Femur (tissue), 1 donor: ENCODE measurements at places on chromosomes 5 and 9.

- no peak for DNase-seq
Measured at GRCh38 chr5:73104326-73104725, 16.0 kb upstream of the TMEM171 start.

DNA sequence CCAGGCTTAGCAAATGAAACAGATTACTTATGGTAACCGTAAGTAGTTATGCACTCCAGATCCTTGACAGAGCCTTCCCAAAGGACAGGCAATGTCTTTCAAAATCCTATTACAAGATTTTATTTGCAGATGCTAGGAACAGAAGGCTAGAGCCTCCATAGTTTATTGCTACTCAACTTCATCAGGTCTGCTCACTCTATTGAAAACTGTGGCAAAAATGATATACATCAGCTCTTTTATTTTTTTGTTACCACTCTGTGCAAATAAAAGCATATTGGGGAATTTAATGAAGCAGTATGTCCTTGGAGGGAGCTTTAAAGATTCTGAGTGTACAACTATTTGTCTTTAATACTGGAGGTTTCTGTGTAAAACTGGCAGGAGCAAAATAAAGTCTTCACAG, 46.5 kb downstream of the SLC44A1 start:
- DNase-seq: no peak

DNA sequence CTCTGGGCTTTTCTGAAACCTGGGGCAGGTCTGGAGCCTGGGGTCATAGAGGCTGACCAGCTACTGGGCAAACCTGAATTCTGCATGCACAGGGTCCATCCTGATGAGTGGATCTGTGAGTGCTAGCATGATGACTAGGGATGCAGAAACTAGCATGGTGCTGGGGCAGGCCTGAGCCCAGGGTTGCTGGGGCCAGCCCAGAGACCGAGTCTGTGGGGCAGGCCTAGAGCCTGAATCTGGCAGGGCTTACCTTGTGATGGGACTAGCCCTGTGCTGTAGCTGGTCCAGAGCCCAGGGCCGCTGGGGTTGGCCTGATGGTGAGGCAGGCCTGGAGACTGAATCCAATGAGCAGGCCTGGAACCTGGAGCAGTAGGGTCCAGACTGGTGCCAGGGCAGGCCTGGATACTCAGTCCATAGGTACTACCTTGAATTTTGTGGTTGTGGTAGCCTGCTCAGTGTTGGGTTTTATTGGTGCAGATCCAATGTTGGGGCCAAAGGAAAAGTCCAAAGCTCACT, 313.5 kb downstream of the TLR4 start:
- no peak for DNase-seq

GRCh38 chr9:124770359-124771020, 621 bp downstream of the NR6A1 start:
- peak; percentile 47 for DNase-seq

DNA sequence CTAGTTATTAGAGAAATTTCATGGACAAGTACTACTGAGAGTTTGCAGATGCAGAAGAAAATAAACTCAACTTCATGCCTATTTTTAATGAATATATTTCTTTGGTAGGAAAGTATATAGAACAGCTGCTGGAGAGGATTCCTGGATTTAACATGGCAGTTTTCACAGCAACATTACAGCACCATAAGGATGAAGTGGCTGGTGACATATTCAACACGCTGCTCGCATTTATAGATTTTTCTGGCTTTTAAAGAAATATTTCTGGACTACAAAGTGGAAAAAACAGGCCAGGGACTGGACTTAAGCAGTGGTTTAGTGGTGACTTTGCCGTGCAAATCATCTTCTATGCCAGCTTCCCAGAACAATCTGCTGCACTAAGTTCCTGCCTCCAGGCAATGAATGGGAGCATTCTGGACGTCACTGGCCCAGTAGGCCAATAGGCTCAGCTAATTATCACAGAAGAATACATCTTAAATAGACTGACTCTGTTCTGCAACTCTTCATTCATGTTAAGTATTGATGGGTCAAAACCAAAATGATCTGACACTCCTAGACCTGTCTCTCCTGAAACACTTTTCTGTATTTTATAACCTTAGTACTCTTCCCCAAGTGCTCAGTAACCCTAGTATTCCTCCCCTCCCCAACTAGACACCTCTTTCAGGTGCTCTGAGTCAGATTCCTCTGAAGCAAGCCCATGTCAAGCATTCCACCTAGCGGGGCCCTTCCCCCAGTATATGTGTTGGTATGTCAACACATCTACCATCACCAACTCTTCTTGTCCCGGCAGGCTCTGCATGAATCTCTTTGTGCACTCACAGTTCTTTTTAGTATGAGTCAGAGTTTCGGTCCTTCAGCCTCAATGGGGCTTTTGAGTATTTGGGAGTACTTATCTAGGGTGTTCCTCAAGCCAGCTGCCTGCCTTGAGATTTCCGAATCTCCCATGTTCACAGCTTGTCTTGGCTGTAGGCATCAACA, 625.5 kb downstream of the CHSY3 start:
- no peak for DNase-seq

DNA sequence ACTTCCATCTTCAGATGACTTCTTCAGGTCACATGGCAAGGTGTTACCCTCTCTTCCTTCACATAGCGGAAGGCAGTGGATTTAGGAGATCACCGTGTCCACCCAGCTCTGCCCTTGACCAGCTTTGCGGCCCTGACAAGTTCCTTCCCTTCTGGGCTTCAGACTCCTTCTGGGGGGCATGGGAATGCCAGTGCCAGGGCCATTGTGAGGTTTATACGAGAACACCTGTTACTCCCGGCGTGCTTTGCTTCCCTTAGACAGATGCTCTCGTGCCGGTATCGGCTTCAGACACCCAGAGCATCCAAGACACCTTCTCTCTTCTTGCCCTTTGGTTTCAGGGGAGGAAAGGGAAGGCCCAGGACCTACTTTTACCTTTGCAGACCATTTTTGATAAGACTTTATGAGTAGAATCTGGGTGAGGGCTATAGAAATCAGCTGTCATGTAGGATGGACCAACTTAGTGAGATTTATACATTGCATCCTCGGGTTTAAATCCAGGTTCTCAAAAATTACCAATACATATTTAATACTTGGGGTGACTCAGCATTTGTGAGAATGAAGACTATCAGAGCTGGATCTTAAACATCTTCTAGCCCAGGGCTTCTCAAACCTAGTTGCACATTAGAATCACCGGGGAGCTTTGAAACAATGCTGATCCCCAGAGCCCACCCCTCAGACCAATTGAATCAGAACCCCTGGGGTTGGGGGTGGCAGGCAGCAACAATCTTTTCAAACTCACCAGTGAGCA, 138.2 kb downstream of the MVB12B start:
- no peak for DNase-seq

DNA sequence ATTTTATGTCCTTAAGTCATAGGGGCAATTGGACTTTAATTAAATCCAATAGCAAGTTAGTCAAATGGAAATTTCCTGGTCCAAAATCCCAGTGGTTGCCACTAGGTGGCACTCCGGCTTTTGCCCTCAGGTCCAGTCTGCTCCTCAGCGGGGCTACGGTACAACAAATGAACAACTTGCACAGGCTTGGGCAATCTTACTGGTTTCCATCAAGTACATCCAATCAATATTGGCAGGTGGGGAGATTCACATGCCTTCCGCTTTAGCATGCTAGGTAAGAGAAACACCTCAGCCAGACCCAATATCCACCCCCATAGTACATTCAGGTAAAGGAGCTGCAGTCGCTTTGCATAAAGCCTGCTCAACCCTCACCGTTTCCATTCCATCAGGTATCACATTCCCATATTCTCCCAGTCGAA, 6.3 kb upstream of the MXD3 start:
- DNase-seq: peak; percentile 75

DNA sequence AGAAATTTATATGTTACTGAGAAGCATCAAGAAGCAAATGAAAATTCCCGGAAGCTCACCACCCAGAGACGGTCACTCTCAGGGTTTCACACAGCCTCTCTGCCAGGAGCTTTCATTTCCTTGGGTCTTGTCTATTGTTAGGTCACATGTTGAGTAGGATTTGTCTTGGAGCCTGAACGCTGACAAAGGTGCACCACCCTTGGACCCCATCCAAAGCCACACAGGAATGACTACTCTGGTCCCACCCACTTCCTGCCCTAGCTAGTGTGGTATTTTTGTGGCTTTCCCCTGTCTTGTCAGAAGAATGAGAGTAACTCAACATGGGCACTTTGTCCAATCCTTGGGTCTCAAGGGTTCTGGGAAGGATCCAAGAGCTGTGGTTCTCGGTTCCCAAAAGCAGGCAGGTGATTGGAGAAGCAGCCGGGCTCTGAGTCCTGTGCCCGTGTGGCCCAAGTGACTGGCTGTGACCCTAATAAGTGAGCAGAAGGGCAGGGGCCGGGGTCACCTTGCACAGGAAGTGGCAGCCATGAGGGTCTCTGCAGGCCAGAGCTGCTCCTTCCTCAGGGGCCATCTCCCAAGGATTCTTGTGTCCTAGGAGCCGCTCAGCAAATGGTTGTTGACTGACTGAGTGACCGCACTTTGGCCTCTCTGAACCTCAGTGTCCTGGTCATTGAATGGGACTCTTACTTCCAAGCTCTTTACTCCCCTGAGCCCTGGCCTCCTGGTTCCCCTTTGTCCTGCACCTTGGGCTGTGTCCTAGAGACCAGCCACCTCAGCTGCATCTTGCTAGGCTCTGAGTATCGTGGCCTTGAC, 6.9 kb downstream of the FGD3 start:
- peak; percentile 57 for DNase-seq

GRCh38 chr5:175893466-175893865, 22.1 kb downstream of the CPLX2 start:
- DNase-seq: no peak

DNA sequence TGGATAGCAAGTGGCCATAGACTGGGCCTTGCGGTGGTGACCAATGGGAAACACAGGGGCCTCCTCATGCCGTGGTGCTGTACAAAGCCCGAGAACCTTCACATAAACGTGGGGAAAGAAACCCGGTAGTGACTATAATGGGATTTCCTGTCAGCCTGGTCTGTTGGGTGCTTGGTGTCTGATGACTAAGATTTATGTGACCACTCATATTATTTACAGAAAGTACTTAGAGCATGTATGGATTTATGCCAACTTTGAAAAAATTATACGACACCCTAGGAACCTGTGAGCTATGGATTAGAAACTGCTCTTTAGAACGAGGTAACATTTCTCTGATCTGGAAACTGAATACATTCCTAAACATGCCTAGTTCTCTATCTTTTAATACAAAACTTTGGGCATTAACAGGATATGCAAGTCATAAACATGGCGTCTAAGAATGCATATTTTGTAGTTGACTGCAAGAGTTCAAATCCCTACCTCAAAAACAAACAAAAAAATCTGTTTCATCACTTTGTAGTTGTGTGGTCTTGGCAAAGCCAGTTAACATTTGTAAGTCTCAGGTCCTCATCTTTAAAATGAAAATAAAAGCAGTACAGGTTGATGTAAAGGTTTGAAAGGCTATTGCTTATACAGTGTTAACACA, 85.4 kb downstream of the TMEM167A start:
- DNase-seq: no peak

DNA sequence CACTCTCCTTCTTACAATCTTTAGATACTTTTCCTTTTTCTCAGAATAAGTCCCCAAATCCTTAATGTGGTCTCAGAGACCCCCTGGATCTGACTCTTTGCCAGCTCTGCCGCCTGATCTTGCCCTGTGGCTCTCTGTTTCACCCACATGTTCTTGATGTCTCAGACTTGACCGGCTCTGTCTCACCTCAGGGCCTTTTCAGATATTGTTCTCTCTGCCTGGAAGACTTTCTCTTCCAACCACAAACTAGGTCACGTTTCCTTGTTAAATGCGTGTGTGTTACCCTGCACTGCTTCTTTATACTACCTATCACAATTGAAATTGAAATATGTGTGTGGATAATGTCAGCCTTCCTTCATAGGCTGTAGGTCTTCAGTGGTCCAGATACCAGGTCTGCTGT, 265.4 kb upstream of the NUDT12 start:
- no peak for DNase-seq

DNA sequence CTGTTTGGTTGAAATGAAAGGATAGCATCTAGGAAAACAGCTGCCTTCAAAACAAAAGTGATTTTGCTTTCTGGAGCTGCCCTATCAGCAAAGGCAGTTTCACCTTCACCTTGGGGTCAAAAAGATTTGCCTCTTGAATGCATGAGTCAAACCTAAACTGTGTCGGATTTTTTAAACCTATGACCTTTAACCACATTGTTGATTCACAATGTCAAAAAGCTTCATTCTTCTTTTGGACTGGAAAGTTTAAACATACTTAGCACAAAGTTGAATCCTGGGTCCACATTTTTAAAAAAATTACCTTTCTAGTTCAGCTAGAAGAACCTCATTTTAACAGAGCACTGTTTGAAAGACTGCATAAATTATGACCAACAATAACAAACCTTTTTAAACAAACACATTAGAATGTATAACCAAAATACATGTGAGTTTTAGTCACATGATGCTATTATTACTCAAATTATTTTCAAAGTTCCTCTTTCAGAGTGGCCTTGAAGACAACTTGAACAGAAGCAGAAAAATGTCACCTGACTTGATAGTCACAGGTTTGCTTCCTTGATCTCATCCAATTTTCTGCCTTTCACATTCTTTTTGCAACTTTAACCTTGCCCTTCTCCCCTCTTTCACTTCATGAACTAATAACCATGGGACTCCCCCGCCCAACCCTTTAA, 109.7 kb upstream of the LHFPL2 start:
- no peak for DNase-seq

- no peak for DNase-seq
Measured at GRCh38 chr9:4547016-4547415, 56.7 kb downstream of the SLC1A1 start.

GRCh38 chr9:94002316-94003140, 47.4 kb upstream of the BARX1 start:
- no peak for DNase-seq

DNA sequence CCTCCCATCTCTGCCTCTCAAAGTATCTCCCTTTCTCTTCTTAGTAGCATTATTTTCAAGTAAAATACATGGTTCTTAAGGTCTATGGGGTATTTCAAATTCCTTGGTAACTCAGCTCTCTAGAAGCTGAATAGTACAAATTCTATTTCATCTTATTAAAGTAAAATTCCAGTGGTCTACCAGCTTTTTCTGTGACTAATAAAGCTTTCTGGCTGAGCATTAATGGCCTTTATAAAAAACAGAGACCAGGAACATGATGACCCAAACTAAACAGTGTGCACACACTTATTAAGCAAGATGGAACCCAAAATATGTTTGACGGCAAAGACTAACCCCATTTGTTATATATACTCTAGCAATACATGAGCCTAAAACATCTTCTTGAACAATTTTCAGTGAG, 142.6 kb downstream of the OR2K2 start:
- DNase-seq: no peak

- DNase-seq: no peak
Measured at GRCh38 chr9:8235489-8235888, 435.9 kb upstream of the DMAC1 start.

GRCh38 chr9:137762414-137763061, 115.0 kb upstream of the CACNA1B start:
- no peak for DNase-seq

- peak; percentile 63 for DNase-seq
Measured at GRCh38 chr5:543755-544674, 19.8 kb upstream of the SLC9A3 start.

GRCh38 chr5:134798468-134798867, 39.9 kb downstream of the DDX46 start:
- no peak for DNase-seq
